Activated T-cell treated with anti-CD3 and anti-CD28 coated beads for 4 hours (primary cell): ENCODE measurements at places on chromosomes 12 and 14.

DNA sequence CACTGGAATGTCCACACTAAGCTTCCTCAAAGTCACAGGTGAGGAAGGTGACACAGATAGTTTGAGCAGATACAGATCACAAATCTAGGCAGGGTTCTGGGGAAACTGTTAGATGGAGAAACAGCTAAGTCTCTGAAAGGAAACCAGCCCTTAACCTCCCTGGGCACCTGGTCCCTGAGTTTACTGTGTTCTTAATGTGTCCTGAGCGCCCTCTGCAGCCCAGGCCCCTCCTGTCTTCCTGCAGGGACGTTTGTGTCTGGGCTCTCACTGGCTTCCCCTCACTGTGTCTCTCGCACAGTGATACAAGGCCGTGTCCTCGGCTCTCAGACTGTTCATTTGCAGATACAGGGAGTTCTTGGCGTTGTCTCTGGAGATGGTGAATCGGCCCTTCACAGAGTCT lies 684.3 kb downstream of the TMEM121 start:
- DNase-seq = no peak

- DNase-seq = no peak
These were observed 21.4 kb downstream of the CLSTN3 start for GRCh38 chr12:7151532-7151931.

- no peak for DNase-seq
These were observed 8.0 kb downstream of the KRT82 start for GRCh38 chr12:52398176-52398575.

- DNase-seq = no peak
These were observed 135.5 kb upstream of the CPM start for GRCh38 chr12:69068448-69068847.

DNA sequence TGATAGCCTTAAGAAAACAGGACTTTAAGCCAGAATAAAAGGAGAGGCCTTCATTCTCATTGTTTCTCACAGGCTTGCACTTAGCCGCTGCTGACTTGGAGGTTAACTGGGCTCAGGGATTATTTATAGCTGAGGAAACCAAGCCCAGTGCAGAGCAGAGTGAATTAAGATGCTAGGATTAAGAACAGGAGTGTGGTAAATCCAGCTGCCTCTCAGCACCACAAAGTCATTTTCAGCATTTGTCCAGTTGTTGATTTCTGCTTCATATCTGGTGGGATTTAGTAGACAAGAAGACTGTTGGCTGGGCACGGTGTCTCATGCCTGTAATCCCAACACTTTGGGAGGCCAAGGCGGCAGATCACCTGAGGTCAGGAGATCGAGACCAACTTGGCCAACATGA lies 14.3 kb upstream of the KRT73 start:
- no peak for DNase-seq

- DNase-seq = no peak
These were observed 66.6 kb downstream of the LLPH start for GRCh38 chr12:66063916-66064315.

DNA sequence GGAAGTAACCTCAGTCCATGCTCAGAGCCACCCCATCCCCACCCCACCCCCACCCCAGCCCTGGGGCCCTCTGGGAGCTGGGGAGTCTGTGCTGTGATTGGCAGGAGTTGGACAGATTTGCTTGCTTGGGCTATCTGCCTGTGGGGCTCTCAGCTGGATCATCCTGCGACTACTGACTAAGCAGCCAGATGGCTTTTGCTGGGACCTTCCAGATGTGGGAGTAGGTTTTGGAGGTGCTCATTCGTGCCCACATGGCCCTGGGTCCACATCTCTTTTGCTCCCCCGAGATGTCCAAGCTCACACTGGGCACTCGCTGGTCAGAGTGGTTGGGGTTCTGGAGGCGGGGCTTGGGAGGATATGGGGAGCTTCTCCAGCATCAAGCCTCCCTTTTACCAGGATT lies 138.9 kb downstream of the TSPAN9 start:
- DNase-seq = no peak

GRCh38 chr12:121048442-121048841 lies 9.4 kb upstream of the OASL start:
- DNase-seq = no peak

DNA sequence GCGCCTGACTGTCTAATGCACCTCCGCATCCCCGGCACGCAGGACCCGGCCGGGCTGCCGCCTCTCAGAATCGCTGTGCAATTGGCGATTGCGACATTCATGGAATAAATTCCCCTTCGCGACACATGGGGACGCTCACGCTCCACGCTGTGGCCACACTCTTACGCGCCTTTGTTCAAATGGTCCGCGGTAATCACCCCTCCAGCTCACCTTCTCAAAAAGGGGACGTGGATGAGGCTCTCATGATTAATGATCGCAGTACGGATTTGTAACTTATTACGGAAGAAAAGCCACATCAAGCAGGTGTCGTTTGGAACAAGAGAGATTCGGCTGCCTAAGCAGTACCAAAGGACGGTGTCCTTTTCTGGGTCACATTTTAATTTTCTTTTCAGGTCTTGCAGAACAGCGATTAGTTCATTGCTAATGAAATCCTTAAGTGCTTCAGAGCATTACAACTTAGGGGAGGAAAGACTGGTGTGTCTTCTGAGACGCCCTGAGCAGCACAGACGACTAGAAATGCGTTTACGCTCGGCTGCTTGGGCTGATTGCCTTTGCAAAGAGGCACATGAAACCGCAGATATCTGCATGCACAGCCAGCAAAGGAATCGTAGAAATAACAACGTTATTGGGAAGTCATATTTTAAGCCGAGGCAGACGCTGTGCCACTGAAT lies 37.3 kb upstream of the ADGRD1 start:
- DNase-seq = no peak

DNA sequence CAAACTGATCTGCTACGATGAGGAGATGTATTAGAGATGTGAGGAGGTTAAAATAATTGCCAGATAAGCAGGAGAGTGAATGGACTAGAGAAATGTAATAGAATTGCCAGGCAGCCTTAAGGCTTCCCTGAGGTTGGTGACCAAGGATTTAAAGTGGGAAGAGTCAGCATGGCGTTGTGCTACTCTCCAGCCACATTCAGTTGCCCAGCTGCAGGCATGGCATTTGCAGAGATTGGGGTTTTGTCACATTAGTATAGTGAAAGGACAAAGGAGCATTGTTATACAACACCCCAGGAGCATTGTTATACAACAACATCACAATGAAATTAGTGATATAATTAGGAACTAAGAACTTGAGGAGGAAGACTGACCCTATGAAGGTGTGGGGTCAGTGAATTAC lies 31.7 kb downstream of the MARK3 start:
- DNase-seq = no peak

GRCh38 chr14:55607386-55607785 lies 27.4 kb downstream of the KTN1 start:
- no peak for DNase-seq

GRCh38 chr14:79118291-79118690 lies 948.1 kb downstream of the NRXN3 start:
- DNase-seq = no peak

DNA sequence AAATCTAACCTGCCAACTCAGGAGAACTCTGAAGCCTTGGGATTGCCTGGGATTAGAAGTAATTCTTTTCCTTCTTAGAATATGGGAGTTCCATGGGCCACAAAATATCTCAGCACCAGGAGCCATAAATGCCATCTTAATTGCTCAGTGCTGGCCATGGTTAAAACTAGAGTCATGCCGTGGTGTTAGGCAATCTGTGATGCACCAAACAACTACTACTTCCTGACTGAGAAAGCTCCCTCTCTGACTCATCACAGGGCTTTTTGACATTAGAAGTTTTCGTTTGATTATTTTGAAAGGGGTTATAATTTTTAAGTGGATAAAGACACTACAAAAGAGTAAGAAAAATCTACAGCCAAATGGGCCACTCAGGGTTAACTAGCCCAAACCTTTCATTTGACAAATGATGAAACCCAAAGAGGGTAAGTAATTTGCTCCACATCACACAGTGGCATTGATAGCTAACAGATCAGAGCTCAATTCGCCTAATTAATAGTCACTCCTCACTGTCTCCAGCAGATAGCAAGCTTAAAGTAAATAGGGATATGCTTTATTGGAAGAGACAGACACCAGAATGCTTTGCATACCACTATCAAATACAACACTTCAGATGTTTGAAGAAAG lies 377.3 kb downstream of the EMP1 start:
- DNase-seq = no peak

DNA sequence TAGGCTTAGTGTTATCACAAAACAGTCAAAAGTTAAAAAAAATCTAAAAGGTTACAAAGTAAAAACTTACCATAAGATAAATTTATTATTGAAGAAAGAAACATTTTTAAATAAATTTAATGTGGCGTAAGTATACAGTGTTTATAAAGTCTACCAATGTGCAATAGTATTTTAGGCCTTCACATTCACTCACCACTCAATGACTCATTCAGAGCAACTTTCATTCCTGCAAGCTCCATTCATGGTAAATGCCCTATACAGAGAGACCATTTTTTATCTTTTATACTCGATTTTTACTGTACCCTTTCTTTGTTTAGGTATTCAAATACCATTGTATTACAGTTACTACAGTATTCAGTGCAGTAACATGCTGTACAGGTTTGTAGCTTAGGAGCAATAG lies 124.5 kb downstream of the ANO4 start:
- no peak for DNase-seq

DNA sequence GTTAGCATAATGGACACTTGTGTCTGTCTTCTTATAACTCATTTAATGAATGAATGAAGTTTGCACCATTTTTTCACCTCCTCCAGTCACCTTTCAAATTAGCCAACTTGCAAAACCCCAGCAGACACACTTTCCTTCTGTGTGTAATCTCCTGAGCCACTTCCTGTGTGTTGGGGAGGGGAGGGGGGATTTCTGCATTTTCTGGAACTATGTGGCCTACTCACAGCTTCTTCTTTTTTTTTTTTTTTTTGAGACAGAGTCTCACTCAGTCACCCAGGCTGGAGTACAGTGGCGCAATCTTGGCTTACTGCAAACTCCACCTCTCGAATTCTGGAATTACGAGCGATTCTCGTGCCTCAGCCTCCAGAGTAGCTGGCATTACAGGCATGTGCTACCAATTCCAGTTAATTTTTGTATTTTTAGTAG lies 4.1 kb upstream of the SERPINA1 start:
- no peak for DNase-seq

- no peak for DNase-seq
These were observed 2.7 kb upstream of the NKX2-8 start for GRCh38 chr14:36585100-36585499.

- no peak for DNase-seq
These were observed 129.0 kb upstream of the HMGA2 start for GRCh38 chr12:65695113-65695865.

DNA sequence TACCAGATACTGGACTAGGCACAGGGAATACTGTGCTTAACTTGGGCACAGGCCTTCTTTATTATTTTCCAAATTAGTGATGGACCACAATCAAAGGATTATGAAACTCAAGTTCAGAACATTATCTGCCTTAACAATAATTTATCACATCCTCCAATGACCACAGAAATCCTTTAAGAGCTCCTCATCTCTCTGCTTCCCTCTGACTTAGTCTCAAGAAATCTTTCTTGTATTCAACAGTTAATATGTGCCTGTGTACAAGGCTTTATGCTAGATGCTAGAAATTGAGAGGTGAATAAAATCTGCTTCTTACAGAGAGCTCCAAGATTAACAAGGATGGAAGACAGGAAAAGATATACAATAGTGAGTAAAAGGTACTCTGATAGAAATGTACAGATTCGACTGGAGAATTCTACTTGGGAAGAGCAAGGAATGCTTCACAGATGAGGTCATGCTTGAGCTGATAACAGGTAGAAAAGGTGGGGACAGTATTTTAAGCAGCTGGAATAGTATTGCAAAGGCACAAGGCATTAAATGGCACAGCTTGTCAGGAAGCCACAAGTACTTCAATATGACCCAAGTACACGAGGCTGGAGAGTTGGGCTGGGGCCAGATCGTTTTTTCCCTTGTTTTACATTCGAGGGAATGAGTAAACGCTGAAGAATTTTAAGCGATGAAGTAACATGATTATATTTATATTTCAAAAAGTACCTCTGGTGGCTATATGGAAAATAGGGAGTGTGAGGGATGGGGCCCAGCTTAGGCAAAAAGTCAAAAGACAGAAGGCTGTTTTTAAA lies 55.1 kb upstream of the ARID2 start:
- no peak for DNase-seq

GRCh38 chr14:59306775-59307174 lies 118.3 kb downstream of the DAAM1 start:
- DNase-seq = no peak

DNA sequence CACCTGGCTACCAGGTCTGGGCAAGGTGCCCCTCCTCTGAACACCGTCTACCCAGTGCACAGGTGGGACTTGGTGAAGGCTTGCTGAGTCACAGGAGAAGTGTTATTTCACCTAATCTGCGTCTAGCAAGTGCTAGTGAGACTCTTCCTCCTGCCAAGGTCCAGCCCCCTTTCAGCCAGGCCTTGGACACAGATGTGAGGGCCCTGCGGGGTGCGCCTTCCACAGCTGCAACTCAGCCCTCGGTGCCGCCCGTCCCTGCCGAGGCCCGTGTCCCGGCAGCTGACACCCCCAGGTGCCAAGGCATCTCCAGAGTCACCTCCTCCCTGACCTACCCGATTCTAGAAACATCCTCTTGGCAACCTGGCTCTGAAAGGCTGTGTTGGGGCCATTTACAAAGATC lies 55.1 kb downstream of the PRIMA1 start:
- no peak for DNase-seq

GRCh38 chr12:63995512-63995911 lies 151.0 kb downstream of the SRGAP1 start:
- DNase-seq = no peak

- DNase-seq = no peak
These were observed 32.6 kb downstream of the CD163L1 start for GRCh38 chr12:7411343-7411742.

- DNase-seq = no peak
These were observed 168.0 kb upstream of the RTL1 start for GRCh38 chr14:101071493-101071906.

- DNase-seq = no peak
These were observed 4.9 kb downstream of the AMN start for GRCh38 chr14:102927346-102927877.

GRCh38 chr12:124921200-124922031 lies 7.0 kb upstream of the UBC start:
- peak; percentile 60 for DNase-seq

DNA sequence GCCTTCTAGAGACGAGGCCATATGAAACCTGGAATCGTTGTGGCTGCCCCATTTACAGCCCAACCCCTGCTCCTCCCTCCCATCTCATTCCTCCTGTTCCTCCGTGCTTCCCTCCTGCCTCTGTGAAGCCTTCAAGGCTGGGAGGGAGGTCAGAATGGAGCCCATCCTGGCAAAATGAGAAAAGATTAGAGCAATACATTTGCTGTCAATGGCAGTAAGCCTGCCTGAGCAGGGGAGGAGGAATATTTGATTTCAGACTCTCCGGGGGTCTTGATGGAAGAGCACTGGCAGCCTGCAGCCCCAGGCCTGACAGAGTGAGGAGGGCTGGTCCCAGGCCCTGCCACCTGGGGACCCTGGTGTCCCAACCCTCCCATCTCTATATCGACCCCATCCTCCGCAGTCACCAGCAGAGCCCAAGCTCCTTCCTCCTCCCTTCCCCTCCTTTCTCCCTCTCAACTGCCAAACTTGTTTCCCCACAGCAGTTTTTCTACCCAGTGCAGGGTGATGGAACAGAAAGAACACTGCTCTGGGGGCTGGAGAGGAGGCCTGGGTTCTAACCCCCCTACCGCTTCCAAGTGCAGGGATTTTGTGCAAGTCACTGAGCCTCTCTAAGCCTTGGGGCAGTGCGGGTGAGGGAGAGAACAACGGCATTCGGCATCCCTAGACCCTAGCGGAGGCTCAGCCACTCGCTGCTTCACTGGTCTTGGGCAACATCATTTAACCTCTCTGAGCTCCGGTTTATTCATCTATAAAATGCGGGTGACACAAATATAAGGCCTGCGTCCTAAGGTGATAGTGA lies 16.0 kb upstream of the RACGAP1 start:
- DNase-seq = no peak
